ENCODE measurements at places on chromosomes 13 and 19.

GRCh38 chr13:94702181-94703041 lies 9.9 kb downstream of the SOX21 start:
- no peak for DNase-seq

- DNase-seq = peak; percentile 57
These were observed 1.0 kb downstream of the REX1BD start for GRCh38 chr19:18589380-18590272.

GRCh38 chr19:5559804-5560133 lies 8.0 kb downstream of the TINCR start:
- no peak for DNase-seq

- DNase-seq = peak; percentile 57
These were observed 366.2 kb downstream of the DNAJC15 start for GRCh38 chr13:43389573-43389972.

- DNase-seq = peak; percentile 45
These were observed 72.8 kb downstream of the GNG7 start for GRCh38 chr19:2629491-2630351.

DNA sequence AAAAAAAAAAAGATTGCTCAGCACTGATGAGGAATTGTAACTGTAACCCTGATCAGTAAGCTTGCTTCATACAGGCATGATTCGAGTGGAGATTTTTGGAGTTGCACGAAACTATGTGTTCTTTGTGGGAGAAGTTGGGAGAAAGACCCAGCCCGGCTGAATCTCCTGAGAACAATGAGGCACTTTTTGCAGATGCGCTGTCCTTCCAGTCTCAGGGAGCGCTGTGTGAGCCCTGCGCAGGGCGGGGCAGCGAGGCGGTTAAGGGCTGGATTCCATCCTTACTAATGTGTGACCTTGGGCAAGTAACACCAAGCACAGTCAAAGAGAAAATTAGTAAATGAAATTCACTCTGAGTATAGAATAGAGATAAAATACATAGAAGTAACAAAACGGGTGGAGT lies 76.9 kb downstream of the SIPA1L3 start:
- DNase-seq = no peak

- peak; percentile 62 for DNase-seq
These were observed 31.0 kb downstream of the CILP2 start for GRCh38 chr19:19568802-19569756.

Data from fibroblast of mammary gland (primary cell).